A549 (cell line): ENCODE measurements at places on chromosomes 2 and 18. TPM values are rescaled to one million over a fixed set of nuclear protein-coding genes. Genes with fewer than 3 reads are reported as not detected.

Gene SFT2D3
- polyA plus RNA-seq: 4.2 to 4.9 TPM (median 4.5 TPM) in 3 replicates

Gene ANKRD53
- not detected in 3 replicates for polyA plus RNA-seq

Gene ABHD1
- polyA plus RNA-seq: 0.96 to 1.0 TPM (median 1.0 TPM) in 3 replicates

Gene ERLEC1
- polyA plus RNA-seq: 53.7 to 58.7 TPM (median 57.1 TPM) in 3 replicates

Gene SMYD1
- polyA plus RNA-seq: not detected in 3 replicates

Gene EPHA4
- polyA plus RNA-seq: 0.31 to 0.57 TPM (median 0.54 TPM) in 3 replicates

Gene GAREM1
- polyA plus RNA-seq: 1.0 to 1.3 TPM (median 1.3 TPM) in 3 replicates

Gene ATP5F1A
- polyA plus RNA-seq: 411 to 422 TPM (median 413 TPM) in 3 replicates

Gene BOLL
- 0.08 TPM in 1 of 3 replicates, not detected in the others for polyA plus RNA-seq

Gene CYTIP
- not detected in 3 replicates for polyA plus RNA-seq

Gene LYPD6
- 0.04 to 0.08 TPM (median 0.07 TPM) in 3 replicates for polyA plus RNA-seq

Gene CCDC150
- polyA plus RNA-seq: 9.9 to 14.2 TPM (median 13.2 TPM) in 3 replicates

Gene CNGA3
- not detected in 3 replicates for polyA plus RNA-seq

Gene MYO5B
- polyA plus RNA-seq: 6.4 to 9.4 TPM (median 6.9 TPM) in 3 replicates

Gene C2orf66
- 0.05 to 0.08 TPM in 2 of 3 replicates, not detected in the other for polyA plus RNA-seq

Gene RUFY4
- polyA plus RNA-seq: not detected in 3 replicates

Gene PXDN
- 5.5 to 8.9 TPM (median 7.3 TPM) in 3 replicates for polyA plus RNA-seq
